Ovary (tissue), 10 donors: ENCODE measurements at places on chromosomes 2 and 18. TPM values are rescaled to one million over a fixed set of nuclear protein-coding genes. Genes with fewer than 3 reads are reported as not detected.

GRCh38 chr2:146734821-146735190 is 1110.0 kb upstream of the ACVR2A start:
- H3K4me3 ChIP-seq: no peak overlapping the region
- H3K27me3 ChIP-seq: no peaks in the 10 kb centered on the region
- no peaks in the 10 kb centered on the region for H3K36me3 ChIP-seq
- no peak overlapping the region for H3K27ac ChIP-seq
- H3K4me1 ChIP-seq: no peaks in the 10 kb centered on the region
- no peak for DNase-seq

- H3K27ac ChIP-seq: no peak overlapping the region
- H3K4me1 ChIP-seq: no peaks in the 10 kb centered on the region
- no peak overlapping the region for H3K4me3 ChIP-seq
- no peaks in the 10 kb centered on the region for H3K27me3 ChIP-seq
- H3K36me3 ChIP-seq: no peaks in the 10 kb centered on the region
These were observed 335.4 kb upstream of the VWC2L start for GRCh38 chr2:214075456-214075855.

- no peaks in the 10 kb centered on the region for H3K27me3 ChIP-seq
- H3K4me3 ChIP-seq: no peak overlapping the region
- no peaks in the 10 kb centered on the region for H3K36me3 ChIP-seq
- H3K4me1 ChIP-seq: no peaks in the 10 kb centered on the region
These were observed 802.1 kb upstream of the FAM98A start for GRCh38 chr2:34401186-34401585.

- H3K4me1 ChIP-seq: no peaks in the 10 kb centered on the region
- no peak overlapping the region for H3K4me3 ChIP-seq
- H3K27me3 ChIP-seq: no peaks in the 10 kb centered on the region
- H3K27ac ChIP-seq: no peak overlapping the region
- no peaks in the 10 kb centered on the region for H3K36me3 ChIP-seq
These were observed 245.8 kb upstream of the SLC39A10 start for GRCh38 chr2:195411219-195411687.

Gene RNF149
- total RNA-seq: 44.4 TPM

Gene RGPD3
- 0.08 TPM for total RNA-seq

Gene MAP3K19
- total RNA-seq: 1.5 TPM
